ENCODE measurements at places on chromosomes 4 and X. TPM values are rescaled to one million over a fixed set of nuclear protein-coding genes. Genes with fewer than 3 reads are reported as not detected.

The CT45A10 gene
- not detected for polyA plus RNA-seq

The MAGEB17 gene
- polyA plus RNA-seq, result not detected

The RTL9 gene
- 0.10 TPM for polyA plus RNA-seq

The PTTG2 gene
- 0.56 TPM for polyA plus RNA-seq

The TAF7L gene
- polyA plus RNA-seq, result 0.13 TPM

The EPHA5 gene
- polyA plus RNA-seq, result 0.35 TPM

The GAGE2A gene
- polyA plus RNA-seq, result not detected

The HERC5 gene
- 6.5 TPM for polyA plus RNA-seq

The SEC31A gene
- 109 TPM for polyA plus RNA-seq

The S100G gene
- not detected for polyA plus RNA-seq

The ANAPC10 gene
- 20.6 TPM for polyA plus RNA-seq

The HPGD gene
- 51.6 TPM for polyA plus RNA-seq

The ETNPPL gene
- polyA plus RNA-seq, result 0.10 TPM

The HPRT1 gene
- 21.9 TPM for polyA plus RNA-seq

The CENPVL3 gene
- not detected for polyA plus RNA-seq

The DMRTC1 gene
- polyA plus RNA-seq, result not detected

The ETDA gene
- polyA plus RNA-seq, result not detected

The SCRG1 gene
- 12.6 TPM for polyA plus RNA-seq

The MXRA5 gene
- 9.4 TPM for polyA plus RNA-seq

The NSG1 gene
- polyA plus RNA-seq, result 10.5 TPM

The ADGRL3 gene
- polyA plus RNA-seq, result 3.1 TPM

The NAP1L3 gene
- 6.4 TPM for polyA plus RNA-seq

The RHOXF2 gene
- polyA plus RNA-seq, result not detected

The CXCR3 gene
- 0.28 TPM for polyA plus RNA-seq

The TEX13B gene
- polyA plus RNA-seq, result not detected
